Cerebellum (tissue), 4 donors: ENCODE measurements at places on chromosomes 4 and X. TPM values are rescaled to one million over a fixed set of nuclear protein-coding genes. Genes with fewer than 3 reads are reported as not detected.

The TTC29 gene
- 2.1 TPM for total RNA-seq

The NHS gene
- 7.3 TPM for total RNA-seq

The TEC gene
- 0.73 TPM for total RNA-seq

The TMLHE gene
- total RNA-seq, result 28.6 TPM

The FRMD7 gene
- total RNA-seq, result not detected

The AFF2 gene
- total RNA-seq, result 139 TPM

The SPATA4 gene
- 0.09 TPM for total RNA-seq

The SLC9B1 gene
- total RNA-seq, result 4.3 TPM

The ARHGAP24 gene
- 12.9 TPM for total RNA-seq
